ENCODE measurements at places on chromosomes 12 and 14.

- DNase-seq, result no peak
Measured at GRCh38 chr14:100328495-100329163, 5.5 kb downstream of the SLC25A47 start.

DNA sequence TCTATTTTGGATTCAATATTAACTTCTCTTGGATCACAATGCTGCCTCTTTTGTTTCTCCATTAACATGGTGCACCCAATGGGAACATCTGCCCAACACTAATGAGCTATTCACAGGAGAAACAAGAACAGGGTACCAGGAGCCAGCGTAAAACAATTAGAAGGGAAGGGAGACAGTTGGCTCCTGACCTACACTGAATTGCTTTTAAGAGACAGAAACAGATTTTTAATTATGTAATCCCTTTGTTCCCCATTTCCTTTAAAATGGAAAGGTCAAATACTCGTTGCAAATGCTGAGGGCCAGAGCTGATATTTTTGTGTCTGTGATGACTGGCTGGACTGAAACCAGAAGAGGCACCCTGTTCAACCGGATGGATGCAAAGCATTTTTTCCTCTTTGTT, 108.3 kb downstream of the SEC23A start:
- DNase-seq, result no peak

DNA sequence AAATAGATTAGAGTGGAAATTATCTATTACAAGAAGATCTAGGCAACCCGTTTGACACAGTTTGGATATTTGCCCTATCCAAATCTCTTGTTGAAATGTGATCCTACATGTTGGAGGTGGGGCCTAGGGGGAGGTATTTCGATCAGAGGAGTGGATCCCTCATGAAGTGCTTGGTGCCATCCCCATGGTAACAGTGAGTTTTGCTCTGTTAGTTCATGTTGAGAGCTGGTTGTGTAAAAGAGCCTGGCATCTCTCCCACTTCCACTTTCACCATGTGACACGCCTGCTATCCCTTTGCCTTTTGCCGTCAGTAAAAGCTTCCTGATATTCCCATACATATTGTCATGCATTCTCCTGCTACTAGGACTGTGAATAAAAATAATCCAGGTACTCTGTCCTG, 66.4 kb upstream of the FLRT2 start:
- peak; percentile 32 for DNase-seq

- no peak for DNase-seq
Measured at GRCh38 chr14:48582938-48583337, 907.5 kb upstream of the MDGA2 start.

GRCh38 chr14:93276031-93276716, 56.7 kb downstream of the BTBD7 start:
- DNase-seq, result no peak

GRCh38 chr12:88153959-88154358, 11.9 kb downstream of the TMTC3 start:
- DNase-seq, result no peak

- DNase-seq, result no peak
Measured at GRCh38 chr12:88908345-88908744, 328.1 kb upstream of the KITLG start.

DNA sequence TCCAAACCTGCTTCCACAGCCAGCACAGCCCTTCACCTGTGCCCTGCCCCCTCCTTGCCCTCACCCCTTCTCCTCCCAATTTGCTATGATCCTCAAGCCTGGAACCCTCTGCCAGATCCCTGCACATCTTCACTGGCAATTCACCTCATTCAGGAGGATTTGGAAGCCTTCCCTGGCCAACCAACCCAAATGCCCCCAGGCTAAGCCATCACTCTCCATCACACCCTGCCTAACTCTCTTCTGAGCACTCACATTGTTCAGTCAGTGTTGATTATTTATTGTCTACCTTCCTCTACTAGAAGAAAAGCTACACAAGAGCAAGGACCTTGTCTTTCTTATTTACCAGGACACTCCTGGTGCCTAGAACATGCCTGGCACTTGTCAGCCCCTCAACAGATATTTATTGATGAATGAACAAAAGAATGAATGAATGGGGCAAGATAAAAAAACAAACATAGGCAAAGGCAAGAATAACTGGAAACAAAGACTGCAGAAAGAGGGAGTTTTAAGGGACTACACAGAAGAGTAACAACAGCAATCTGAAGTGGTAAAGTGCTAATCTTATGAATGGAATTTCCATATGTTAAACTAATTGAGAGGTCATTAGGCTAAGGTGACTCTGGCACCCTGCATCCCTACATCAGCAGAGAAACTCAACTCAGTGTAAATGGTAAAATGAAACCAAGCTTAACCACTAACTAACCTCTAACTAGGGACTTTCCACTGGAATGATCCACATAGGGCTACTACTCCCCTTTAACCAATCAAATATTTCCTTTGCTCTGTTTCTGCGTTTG, 33.4 kb downstream of the TMTC1 start:
- DNase-seq, result no peak

DNA sequence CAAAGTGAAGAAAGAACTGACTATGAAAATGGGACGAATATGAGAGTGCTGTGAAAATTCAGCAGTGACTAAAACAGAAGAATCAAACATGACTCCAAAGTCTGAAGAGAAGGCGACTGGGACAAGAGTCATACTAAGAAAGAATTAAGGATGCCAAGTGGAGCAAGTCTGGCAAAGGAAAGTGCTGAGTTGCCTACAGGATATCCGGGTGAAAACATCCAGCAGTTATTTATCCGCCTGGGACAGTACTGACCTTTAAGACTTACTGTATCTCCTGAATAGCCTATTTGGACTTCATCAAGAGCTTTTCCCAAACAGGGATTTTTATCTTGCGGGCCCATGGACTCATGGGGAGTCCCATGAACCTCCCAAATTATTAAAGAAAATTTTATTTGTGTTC, 41.1 kb downstream of the KICS2 start:
- no peak for DNase-seq

- no peak for DNase-seq
Measured at GRCh38 chr14:75216427-75217006, 40.1 kb upstream of the TMED10 start.

DNA sequence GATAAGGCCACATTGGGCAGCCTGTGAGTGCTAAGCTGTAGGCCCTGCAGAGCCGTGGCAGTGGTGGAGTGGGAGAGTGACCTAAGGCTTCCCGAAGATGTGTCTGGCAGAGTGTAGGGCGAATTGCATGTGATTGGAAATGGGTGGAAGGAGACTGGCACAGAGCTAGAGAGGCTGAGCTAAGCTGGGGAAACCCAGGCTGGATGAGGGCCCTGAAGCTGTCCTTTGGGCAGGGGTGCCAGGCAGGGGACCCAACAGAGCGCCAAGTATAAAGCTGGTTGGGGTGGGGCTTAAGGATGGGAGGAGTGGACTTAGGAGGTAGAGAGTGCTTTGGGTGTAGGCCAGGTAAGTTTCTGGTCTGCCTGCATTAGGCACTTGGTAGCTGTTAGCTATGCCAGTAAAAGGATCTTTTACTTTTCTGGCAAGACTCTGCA, 47.9 kb downstream of the WDR20 start:
- peak; percentile 89 for DNase-seq

GRCh38 chr14:50944647-50945413, 547 bp upstream of the PYGL start:
- peak; percentile 65 for DNase-seq

- DNase-seq, result no peak
Measured at GRCh38 chr12:4164559-4165558, 108.7 kb upstream of the CCND2 start.

- no peak for DNase-seq
Measured at GRCh38 chr14:96053600-96054381, 14.6 kb downstream of the C14orf132 start.

GRCh38 chr12:54273981-54274380, 5.9 kb downstream of the CBX5 start:
- DNase-seq, result no peak

DNA sequence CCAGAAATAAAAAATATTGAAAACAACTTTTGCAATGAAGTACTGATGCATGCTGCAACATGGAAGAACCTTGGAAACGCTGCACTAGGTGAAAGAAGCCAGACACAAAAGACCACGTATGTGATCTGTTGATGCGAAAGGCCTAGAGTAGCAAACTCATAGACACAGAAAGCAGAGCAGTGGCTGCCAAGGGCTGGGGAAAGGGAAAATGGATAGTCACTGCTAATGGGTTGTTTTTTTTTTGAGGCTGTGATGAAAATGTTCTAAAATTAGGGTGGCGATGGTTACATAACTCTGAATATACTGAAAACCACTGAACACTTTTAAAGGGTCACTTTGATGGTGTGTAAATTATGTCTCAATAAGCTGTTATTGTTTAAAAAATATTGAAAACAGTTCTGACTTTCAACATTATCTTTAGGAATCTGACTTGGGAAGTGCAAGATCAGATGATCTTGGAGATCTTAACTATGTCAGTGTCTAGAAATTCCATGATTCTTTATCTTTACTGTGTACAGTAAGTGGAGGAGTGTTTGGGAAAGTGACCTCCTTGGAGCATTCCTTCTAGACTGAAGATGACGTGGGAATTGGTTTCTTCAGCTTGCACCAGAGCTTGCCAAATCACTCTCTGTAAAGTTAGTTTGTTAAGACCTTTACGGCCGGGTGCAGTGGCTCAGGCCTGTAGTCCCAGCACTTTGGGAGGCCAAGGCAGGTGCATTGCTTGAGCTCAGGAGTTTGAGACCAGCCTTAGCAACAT, 12.4 kb downstream of the MLXIP start:
- DNase-seq, result no peak

- no peak for DNase-seq
Measured at GRCh38 chr14:56026506-56026905, 91.7 kb upstream of the PELI2 start.

DNA sequence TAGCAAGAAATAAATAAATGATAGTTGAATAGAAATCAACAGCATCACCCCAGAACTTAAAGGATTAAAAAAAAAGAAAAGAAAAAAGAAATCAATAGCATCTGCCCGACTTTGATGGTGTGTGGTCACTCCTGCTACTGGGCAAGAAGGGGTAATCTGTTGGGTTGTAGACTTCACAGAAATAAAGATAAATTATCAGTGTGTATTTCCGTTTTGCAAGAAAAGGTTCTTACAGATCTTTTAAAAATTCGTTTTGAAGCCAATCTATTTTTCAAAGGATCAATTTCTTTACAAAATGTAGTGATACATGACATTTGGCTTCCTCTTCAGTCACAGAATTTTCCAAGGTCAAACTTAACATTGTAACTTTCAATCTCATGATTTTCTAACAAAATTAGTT, 448.9 kb upstream of the FAR2 start:
- DNase-seq, result no peak

- DNase-seq, result no peak
Measured at GRCh38 chr14:68624541-68625220, 168.2 kb downstream of the ZFP36L1 start.

GRCh38 chr12:25985316-25986175, 27.1 kb downstream of the RASSF8 start:
- DNase-seq, result no peak

DNA sequence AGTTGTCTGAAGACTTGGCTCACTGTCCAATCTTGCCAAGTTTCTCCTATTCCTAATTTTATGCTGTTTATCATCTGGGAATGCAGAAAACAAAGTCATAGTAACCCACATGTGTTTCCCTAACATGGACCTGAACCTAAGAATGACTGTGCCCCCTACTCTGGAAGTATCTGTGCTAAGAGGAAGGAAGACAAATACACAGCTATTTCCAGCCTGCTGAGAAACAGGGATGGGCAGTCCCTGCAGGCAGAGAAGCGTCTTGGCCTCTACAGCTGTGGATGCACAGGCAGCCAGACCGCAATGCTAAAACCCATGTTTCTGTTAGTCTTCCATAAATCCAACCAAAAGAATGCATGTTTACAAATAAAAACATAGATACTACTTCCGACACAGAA, 56.2 kb downstream of the DUSP16 start:
- no peak for DNase-seq

- DNase-seq, result no peak
Measured at GRCh38 chr12:114241973-114242434, 163.9 kb downstream of the TBX5 start.

Data from DMS79 (cell line).